Type B pancreatic cell (in vitro differentiated cells): ENCODE measurements at places on chromosomes 2 and 18.

- H3K4me3 ChIP-seq = no peak overlapping the region
- H3K36me3 ChIP-seq = peaks cover 23% of the 10 kb centered on the region
- H3K27ac ChIP-seq = no peak overlapping the region
These were observed 50.1 kb downstream of the THUMPD2 start for GRCh38 chr2:39728941-39729351.

- H3K36me3 ChIP-seq = no peaks in the 10 kb centered on the region
- no peak overlapping the region for H3K27ac ChIP-seq
- H3K4me3 ChIP-seq = no peak overlapping the region
- no peaks in the 10 kb centered on the region for H3K4me1 ChIP-seq
- no peak for DNase-seq
These were observed 14.8 kb downstream of the NPPC start for GRCh38 chr2:231911381-231911780.

DNA sequence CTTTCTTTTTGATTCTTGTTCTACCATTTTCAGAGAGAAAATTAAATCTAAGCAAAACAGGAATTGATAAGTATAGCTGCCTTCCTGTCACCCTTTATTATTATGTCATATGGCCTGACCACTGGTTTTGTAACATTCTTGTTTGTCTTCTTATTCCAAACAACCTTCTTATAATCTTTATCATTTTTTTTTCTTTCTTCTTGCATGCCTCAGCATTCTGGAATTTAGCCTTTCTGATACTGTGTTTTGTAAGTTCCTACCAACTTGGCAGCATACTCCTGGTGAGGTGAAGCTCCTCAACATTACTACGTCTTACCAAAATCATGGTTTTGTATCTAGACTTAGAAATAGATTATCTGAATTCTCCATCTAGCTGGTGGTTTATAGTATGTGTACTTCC is 199.2 kb downstream of the CAMKMT start:
- no peak for DNase-seq
- no peak overlapping the region for H3K27ac ChIP-seq
- peaks cover 3% of the 10 kb centered on the region for H3K4me1 ChIP-seq
- no peak overlapping the region for H3K4me3 ChIP-seq
- no peaks in the 10 kb centered on the region for H3K27me3 ChIP-seq

DNA sequence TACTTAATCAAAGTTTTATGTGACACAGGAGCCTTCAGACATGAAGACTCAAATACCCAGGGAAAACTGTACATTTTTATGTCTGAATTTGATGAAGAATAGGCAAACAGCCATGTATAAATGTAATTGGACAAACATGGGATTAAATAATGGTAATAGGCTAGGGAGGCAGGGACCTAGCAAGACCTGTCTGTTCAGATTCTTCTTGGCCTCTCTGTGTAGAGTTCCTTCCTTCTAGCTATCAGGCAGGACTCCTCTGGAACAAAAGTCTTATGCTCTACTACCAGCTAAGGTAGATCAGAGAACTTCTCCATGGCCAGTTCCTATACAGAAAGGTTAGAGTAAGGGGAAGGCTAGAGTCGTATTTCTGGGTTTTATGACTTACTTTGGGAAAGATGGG is 9.5 kb upstream of the PARD3B start:
- H3K4me1 ChIP-seq = no peaks in the 10 kb centered on the region
- H3K27ac ChIP-seq = peak overlapping the region; percentile 9
- no peaks in the 10 kb centered on the region for H3K27me3 ChIP-seq

DNA sequence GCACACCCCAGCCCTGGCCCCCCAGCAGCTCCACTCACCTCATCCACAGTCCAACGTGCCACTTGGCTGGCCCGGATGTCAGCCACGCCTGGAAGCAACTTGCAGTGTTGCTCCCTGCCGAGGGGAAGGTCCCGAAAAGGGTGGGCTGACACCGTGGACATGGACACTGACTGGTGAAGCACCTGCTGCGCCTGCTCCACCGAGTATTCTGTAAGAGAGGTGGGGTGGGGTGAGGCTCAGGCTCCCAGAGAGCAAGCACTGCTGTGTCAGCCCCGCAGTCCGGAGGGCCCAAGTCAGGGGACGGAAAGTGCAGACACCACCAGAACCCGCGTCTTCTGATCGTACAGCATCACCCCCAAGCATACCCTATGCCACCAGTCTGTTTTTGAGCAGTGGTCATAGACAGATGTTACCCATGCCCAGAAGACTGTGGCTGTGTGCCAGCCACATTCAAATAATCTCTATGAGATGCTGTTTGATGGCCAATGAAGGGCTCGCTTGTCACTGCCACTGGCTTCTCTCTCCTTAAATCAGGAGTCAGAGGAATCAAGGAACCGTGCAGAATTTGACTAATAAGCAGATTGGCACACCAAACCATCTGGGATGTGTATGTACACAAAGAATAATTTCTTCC is 74.2 kb upstream of the TMEM200C start:
- peaks cover 52% of the 10 kb centered on the region for H3K27me3 ChIP-seq
- H3K4me3 ChIP-seq = no peak overlapping the region
- no peaks in the 10 kb centered on the region for H3K36me3 ChIP-seq
- no peak overlapping the region for H3K27ac ChIP-seq
- peaks cover 15% of the 10 kb centered on the region for H3K4me1 ChIP-seq

DNA sequence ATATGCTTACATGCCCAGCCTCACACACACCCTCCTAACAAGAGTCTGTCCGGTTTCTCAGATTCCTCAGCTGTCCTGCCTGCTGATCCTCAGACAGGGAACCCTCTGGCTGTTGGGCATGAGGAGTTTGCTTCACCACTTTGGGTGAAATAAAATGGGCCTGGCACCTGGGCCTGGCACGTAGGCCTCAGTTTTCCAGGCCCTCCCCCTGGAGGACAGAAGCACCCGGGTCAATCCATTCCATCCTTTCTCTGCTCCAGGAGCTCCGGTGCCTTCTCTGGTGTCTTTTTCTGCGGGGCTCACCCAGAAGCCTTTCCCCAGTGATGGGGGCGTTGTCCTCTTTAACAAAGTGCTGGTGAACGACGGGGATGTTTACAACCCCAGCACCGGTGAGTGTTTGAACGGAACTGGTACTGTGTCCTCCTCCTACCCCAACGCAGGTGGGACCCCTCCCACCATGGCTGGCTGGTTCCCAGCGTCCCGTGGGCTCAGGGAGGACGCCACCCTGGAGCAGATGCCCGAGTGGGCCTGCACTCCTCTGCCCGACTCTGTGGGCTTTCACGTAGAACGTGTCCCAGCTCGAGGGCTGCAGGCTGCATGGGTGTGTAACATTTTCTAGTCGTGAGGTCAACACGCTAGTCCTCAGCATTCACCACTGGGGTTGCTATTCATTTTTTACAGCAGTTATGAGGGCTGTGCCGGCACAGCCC is 62.8 kb downstream of the EMILIN2 start:
- H3K4me3 ChIP-seq = no peak overlapping the region
- H3K4me1 ChIP-seq = peaks cover 7% of the 10 kb centered on the region
- no peak overlapping the region for H3K27ac ChIP-seq
- H3K36me3 ChIP-seq = peaks cover 6% of the 10 kb centered on the region
- H3K27me3 ChIP-seq = peaks cover 24% of the 10 kb centered on the region

DNA sequence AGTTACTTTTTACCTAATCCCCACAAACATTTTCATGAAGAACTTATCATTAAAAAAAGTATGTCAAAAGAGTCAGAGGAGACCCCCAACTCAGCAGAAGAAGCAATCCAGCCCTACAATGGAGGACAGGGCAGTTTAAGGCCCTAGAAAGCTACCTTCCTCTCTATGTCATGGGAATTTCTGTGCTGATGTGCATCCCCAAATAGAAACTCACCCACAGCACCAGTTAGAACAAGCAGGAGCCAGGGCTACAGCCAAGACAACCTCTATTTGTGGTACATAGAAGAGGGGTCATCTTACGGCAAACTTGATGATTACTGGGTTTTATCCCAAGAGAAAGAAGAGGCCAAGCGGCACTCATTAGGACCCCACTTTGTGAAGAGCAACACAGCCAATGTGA is 160.9 kb upstream of the CCDC150 start:
- H3K4me1 ChIP-seq = peaks cover 2% of the 10 kb centered on the region
- peaks cover 3% of the 10 kb centered on the region for H3K27me3 ChIP-seq
- H3K27ac ChIP-seq = no peak overlapping the region
- H3K36me3 ChIP-seq = no peaks in the 10 kb centered on the region
- DNase-seq = no peak

GRCh38 chr2:37586663-37587317 is 84.7 kb downstream of the CDC42EP3 start:
- H3K27ac ChIP-seq = peak overlapping the region; percentile 78
- peaks cover 47% of the 10 kb centered on the region for H3K4me1 ChIP-seq

DNA sequence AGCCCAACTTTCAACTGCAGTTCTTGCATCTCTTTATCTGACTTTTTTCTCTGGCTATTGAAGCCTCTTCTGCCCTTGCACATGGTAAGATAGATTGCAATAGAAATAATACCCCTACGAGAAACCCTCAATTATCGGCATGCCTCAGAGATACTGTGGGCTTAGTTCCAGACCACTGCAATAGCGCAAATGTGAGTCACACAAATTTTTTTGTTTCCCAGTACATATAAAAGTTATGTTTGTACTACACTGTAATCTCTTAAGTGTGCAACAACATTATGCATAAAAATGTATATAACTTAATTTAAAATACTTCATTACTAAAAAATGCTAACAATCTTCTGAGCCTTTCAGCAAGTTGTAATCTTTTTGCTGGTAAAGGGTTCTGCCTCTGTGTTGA is 124.7 kb downstream of the PDE1A start:
- H3K27ac ChIP-seq = no peak overlapping the region
- no peak overlapping the region for H3K4me3 ChIP-seq

GRCh38 chr2:141062443-141062842 is 1068.4 kb downstream of the LRP1B start:
- H3K27me3 ChIP-seq = no peaks in the 10 kb centered on the region
- no peaks in the 10 kb centered on the region for H3K36me3 ChIP-seq
- DNase-seq = no peak
- no peaks in the 10 kb centered on the region for H3K4me1 ChIP-seq

DNA sequence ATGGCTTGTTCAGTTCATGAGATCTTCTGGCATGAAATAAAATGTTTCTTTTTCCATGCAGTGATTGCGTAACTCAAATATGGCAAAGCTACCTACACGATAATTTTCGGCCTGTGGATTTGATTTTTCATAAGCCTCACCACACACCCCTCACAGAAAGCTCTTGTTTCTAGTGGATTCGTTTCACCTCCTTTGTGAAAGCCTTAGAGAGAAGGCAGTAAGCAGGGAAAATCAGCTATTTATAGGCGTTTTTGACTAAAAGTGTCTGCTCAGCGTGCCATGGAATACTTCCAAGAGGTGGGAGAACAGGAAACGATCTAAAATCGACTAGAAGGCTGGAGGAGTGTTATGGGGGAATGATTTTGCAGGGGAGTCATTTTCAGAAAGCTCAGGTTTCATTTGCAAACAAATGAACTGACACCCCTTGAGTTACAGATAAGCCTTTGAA is 417.9 kb downstream of the TGIF1 start:
- no peaks in the 10 kb centered on the region for H3K36me3 ChIP-seq
- no peaks in the 10 kb centered on the region for H3K27me3 ChIP-seq
- H3K4me3 ChIP-seq = no peak overlapping the region
- peaks cover 14% of the 10 kb centered on the region for H3K4me1 ChIP-seq

- no peaks in the 10 kb centered on the region for H3K4me1 ChIP-seq
- no peak overlapping the region for H3K27ac ChIP-seq
- H3K36me3 ChIP-seq = no peaks in the 10 kb centered on the region
These were observed 16.2 kb downstream of the MRO start for GRCh38 chr18:50803592-50803991.

DNA sequence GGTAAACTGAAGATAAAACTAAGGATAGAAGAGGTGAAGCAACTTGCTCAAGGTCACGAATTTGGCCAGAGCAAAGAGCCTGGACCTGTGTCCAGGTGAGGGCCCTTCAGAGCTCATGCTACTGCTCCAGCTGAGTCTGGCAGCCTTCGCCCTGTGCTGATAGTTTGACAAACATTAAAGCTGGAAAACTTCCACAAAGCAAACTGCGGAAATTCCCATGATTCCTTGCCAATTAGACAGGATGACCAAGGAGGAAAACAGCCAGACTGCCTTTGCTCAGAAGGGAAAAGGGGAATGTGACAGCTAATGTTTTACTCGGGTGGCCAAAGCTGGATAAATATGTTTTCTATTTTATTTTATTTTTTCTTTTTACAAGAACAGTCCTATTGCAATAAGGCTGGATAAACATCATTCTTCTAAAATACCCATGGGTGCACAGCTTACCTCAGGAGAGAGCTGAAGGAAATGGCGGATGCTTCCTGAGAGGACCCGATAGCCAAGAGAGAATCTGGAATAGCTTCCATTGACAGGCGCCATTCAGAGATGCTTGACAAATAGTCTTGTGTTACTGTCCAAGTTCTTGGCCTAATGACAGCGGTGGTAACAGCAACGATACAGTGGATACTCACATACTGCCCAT is 5.3 kb upstream of the CTAGE1 start:
- DNase-seq = no peak
- H3K36me3 ChIP-seq = no peaks in the 10 kb centered on the region
- peaks cover 4% of the 10 kb centered on the region for H3K4me1 ChIP-seq
- no peak overlapping the region for H3K27ac ChIP-seq
- no peak overlapping the region for H3K4me3 ChIP-seq
- peaks cover 25% of the 10 kb centered on the region for H3K27me3 ChIP-seq
